ENCODE measurements at places on chromosomes 2 and 18.

DNA sequence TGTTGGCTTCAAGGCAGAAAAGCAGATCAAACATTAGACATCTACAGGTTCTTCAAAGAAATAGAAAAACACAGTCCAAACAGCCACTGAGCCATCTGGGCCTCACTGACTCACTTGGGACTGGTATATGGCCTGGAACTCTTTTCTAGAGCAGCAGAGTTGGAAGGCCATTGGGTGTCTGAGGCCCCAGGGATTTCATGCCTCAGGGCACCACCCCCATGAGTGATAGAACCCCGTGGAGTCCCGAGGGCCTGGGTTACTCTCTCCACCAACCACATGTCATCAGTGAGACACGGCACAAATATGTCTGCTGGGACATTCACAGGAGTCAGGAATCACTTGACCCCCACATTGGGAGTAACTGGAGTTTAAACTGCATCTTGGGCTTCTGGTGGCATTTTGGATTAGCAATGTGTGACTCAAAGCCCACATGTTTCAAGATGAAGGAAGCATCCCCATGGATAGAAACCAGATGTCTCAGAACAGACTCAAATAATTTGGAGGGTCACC is 44.0 kb downstream of the CAPN13 start:
- DNase-seq = no peak

GRCh38 chr2:215879977-215880940 is 133.1 kb downstream of the MREG start:
- no peak for DNase-seq

GRCh38 chr18:23784832-23785245 is 95.6 kb downstream of the LAMA3 start:
- no peak for DNase-seq

GRCh38 chr18:13584825-13585224 is 141.5 kb downstream of the FAM210A start:
- no peak for DNase-seq

DNA sequence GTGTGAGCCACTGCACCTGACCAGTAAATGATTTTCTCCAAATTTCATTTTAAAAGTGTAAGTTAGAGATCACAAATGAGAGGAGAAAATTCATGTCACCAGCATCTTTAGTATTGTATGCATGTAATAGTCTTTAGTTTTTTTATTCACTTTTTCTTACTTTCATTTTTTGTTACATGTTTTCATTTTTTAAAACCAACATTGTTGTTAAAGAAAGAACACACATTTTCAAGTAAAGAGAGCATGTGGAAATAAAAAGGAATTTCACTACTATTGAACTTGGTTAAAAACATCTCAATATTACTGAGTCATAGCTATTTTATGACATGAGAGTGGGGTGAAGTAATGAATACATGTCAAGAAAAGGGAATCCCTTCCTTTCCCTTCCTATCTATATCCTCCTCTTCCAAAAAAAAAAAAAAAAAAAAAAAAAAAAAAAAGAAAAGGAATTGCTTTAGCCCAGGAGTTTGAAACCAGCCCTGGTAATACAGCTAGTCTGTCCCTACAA is 29.1 kb upstream of the PMAIP1 start:
- DNase-seq = no peak

- no peak for DNase-seq
Measured at GRCh38 chr2:231549446-231550239, 19.4 kb upstream of the NMUR1 start.

- no peak for DNase-seq
Measured at GRCh38 chr2:182952741-182953450, 85.4 kb downstream of the NCKAP1 start.

DNA sequence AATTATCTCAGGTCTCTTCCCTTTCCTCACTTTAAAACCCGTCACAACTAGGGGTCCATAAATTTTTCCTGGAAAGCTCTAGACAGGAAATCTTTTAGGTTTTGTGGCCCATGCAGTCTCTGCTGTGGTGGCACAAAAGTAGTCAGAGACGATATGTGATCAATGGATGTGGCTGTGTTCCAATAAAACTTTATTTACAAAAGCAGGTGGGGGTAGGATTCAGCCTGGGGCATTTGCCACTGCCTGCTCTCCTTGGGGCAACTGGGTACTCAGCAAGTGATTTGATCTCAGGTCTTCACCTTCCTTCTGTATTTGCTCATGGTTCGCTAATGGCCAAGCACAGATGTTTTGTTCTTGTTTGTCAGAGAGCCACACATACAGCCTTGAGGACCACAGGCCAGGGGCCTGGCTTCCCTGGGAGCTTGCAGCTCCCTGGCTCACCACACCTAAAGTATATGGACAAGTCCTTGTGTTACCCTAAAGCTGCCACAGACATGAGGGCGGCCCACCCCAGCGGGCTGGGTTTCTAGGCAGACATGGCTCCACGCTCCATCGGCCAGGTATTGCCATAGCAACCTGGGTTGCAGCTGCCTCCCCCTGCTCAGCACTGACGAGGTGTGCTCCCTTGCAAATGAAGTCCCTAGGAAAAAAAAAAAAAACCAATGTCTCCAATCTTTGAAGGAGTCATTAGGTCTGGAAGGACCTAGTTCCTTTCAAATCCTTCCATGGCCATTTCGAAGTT is 89.7 kb upstream of the YWHAQ start:
- no peak for DNase-seq

DNA sequence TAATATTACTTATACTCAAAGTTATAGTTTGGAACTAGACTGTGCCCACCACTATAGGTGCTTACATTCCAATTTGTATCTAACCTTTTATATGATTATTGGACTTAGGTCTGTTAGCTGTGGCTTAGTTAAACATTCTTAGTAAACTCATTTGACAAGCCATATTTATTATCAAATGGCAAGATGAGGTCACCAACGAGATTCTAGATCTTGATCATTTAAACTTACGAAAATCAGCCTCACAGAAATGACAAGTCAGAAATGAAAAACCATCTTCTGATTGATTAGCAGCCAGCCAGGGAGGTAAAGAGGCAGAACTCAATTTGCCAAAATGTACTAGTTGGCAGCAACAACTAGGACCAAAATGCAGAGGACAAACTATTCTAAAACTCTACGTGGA is 100.4 kb upstream of the STK17B start:
- DNase-seq = no peak

DNA sequence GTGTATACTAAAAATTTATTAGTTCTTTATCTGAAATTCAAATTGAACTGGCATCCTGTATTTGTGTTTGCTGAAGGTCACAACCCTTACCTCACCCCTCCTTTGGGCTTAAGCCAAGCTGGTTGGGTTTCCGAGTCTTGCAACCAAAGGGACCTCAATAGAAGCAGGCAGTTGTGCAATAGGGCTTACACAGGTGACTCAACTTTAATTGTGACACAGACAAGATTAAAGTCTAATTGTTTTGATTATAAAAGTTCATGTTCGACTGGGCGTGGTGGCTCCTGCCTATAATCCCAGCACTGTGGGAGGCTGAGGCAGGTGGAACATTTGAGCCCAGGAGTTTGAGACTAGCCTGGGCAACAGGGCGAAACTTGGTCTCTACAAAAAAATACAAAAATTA is 71.5 kb downstream of the RAB31 start:
- peak; percentile 64 for DNase-seq

GRCh38 chr2:10957391-10957790 is 45.7 kb downstream of the KCNF1 start:
- no peak for DNase-seq

Measured in mucosa of gallbladder (tissue), 1 donor.